ENCODE measurements at places on chromosomes 4 and X.
A peak's percentile ranks its signal among the peaks of the same experiment; 100 is the strongest.

- DNase-seq = no peak
These were observed 220.8 kb downstream of the NWD2 start for GRCh38 chr4:37465296-37465695.

GRCh38 chr4:150211799-150212445 is 133.7 kb downstream of the DCLK2 start:
- no peak for DNase-seq

- no peak for DNase-seq
These were observed 144.3 kb downstream of the BEND2 start for GRCh38 chrX:18076434-18076833.

- peak; percentile 47 for DNase-seq
These were observed 144.6 kb downstream of the SOX3 start for GRCh38 chrX:140360284-140360683.

- DNase-seq = peak; percentile 7
These were observed 981 bp downstream of the TET2 start for GRCh38 chr4:105147553-105148161.

- DNase-seq = no peak
These were observed 18.8 kb upstream of the SMIM14 start for GRCh38 chr4:39657465-39657864.

DNA sequence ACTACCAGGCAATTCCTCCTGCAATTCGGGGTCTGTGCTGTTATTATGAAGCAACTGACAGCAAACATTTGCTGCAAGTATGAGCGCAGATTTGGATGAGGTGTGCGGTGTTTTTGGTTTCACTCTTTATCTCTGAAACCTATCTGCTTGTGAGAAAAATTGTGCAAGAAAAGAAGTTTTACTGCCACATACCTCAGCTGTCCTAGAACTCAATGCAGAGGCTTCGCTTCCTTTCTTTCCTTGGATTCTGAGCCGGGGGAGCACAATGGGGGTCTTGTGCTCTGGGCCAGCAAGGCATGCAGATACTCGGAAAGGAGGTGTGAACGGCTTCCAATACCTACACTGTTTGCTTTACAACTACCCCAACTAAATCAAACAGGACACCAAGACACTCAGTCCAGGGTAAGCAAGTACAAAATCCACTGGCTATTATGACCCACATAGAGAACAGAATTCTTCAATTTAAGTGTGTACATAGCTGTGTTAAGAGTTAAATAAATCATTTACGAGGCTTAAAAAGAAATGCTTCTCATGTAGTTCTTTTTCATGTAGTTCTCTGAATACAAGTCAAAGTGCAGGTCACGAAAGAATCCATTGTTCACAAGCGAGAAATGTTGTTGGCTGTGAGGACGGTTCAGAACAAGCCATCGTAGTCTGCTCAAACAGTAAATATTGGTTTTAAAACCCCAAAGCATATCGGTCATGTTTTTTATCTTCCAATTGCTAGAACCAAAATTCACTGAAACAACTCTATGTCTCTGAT is 1.1 kb downstream of the SORBS2 start:
- no peak for DNase-seq

DNA sequence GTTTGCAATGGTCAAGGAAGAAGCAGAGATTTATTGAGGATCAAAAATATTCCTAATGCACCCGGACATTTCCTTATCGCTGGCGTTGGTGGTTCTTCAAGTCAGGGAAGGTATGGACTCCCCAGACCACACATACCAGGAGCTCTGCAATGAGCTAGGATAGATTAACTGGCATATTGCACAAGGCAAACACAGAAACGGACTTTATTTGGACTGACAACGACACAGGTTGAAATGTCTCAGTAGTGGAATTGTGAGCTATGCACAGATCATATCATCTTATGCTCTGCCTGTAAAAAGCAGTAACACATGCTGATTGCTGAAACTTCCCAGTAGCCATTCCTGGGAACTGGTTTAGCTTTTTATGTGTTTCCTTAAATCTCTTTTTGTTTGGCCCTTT is 1.7 kb downstream of the TSPAN7 start:
- no peak for DNase-seq

GRCh38 chrX:55524487-55524886 is 34.8 kb upstream of the USP51 start:
- DNase-seq = no peak

DNA sequence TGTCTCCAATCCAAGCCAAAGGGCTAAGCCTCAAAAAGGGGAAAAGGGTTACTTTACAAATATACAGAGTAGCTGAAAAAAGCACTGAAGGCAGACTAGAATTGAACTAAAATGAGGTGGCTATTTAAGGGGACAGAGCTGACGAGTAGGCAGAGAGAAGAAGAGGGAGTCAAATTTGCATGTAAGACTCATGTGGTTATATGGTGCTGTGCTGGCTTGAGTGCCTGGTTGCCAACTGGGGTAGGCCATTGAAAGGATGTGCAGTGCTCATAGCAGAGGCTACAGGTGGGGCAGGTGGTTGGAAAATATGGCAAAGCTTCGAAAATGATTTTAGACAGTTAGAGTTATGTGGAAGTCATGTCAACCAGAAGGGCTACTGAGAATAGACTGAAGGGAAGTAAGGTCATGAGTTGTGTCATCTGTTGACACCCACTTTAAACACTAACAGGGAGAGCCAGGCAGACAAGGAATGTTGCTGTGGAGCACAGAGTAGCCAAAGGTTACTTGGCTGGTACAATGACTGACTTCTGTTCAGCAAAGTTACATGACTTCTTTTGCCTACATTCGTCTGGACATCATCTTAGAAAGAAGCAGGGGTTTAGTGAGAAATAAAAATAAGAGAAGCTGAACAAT is 1210.4 kb downstream of the ADGRL3 start:
- DNase-seq = no peak

- DNase-seq = no peak
These were observed 184.1 kb downstream of the CBR4 start for GRCh38 chr4:168825975-168826374.

GRCh38 chr4:38381788-38382187 is 282.2 kb upstream of the KLF3 start:
- DNase-seq = no peak

Measured in RPMI8226 (cell line).